Brain pericyte (primary cell): ENCODE measurements at places on chromosomes 6 and 20.

DNA sequence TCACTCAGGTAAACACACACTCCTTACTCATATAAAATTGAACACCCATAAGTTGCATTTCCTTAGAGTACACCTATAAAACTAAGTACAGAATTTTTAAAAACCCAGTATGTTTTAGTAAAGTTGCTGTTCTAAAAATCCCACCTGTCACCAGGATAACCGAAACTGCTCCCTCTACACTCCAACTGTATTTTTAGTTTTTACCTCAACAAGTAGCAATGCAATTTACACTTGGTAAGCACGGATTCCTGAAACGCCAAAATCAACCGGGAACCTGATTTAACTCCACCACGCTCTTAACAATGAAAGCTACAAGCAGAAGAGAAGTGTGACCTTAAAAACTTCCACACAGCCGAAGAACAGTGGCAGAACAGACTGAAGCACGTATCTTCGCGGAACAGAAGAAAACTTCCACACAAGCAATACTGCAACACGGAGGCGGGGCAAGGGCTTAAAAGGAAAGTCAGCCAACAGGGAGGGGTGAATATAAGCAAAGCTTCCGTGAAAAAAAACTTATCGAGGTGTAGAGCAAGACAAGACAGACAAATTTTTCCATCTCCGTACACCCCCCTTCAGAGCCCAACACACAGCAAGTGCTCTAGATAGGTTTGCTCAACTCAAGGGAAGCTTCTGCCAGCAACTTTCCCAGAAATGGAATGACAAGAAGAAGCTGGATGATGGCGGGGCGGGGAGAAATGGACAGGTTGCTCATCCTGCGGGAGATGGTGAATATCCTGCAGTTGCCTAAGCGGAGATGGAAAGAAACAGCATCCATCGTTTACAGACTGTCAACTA lies 1.4 kb downstream of the STAU1 start:
- peak; percentile 4 for DNase-seq

DNA sequence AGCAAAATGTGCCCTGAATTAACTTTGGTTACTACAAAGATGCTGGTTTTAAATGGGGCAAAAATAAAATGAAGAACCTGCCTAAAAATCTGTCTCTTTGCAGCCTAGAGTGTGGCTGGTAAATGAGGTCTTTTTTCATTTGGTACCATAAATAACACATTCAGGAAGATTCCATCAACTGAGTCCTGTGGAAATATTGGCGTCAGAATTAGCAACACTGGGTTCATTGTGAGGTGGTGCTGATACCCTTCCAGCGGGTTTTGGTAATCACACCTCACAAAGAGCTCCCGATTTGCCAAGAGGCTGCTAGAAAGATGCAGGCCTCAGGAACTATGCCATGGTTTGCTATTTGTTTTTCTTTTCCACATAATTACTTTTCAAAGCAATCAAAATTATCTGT lies 55.3 kb downstream of the FAM50B start:
- DNase-seq = no peak

GRCh38 chr6:42453654-42454427 lies 2.1 kb upstream of the TRERF1 start:
- DNase-seq = no peak

DNA sequence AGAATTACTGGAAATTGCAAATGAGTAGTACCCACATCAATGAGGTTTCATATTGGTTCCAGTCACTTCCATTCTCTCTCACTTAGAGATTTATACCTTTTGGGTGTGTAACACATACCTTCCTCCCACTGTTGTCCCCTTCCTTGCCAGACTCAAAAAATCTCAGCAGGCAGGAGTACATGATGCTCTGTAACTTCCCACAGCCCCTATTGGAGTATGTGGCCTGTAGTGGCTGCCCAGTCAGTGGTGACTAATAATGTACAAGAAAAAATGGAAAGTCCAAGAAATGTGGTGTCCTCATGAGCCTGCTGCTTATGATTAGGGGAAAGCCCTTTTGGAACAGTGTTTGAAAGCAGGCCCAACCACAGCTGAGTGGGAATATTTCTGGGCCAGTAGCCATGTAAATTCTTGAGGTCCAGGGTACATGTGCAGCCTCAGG lies 312.0 kb downstream of the ZFAND3 start:
- peak; percentile 27 for DNase-seq

DNA sequence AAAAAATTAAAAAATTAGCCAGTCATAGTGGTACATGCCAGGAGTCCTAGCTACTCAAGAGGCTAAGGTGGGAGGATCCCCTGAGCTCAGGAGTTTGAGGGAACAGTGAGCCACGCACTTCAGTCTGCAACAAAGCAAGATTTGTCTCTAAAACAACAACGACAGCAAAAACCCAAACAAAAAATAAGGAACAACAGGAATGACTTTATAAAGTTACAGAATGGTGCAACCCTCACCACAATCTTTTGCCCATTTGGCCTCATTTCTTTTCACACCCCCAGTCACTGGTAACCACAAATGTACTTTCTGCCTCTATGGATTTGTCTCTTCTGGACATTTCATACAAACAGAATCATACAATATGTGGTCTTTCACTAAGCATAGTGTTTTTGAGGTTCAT lies 16.7 kb upstream of the ZFAND3 start:
- DNase-seq = no peak

- DNase-seq = no peak
Measured at GRCh38 chr20:49275216-49275615, 2.6 kb downstream of the ZNFX1 start.

- DNase-seq = no peak
Measured at GRCh38 chr20:51955756-51956155, 153.4 kb upstream of the SALL4 start.

GRCh38 chr20:56453352-56453751 lies 15.1 kb upstream of the RTF2 start:
- no peak for DNase-seq

DNA sequence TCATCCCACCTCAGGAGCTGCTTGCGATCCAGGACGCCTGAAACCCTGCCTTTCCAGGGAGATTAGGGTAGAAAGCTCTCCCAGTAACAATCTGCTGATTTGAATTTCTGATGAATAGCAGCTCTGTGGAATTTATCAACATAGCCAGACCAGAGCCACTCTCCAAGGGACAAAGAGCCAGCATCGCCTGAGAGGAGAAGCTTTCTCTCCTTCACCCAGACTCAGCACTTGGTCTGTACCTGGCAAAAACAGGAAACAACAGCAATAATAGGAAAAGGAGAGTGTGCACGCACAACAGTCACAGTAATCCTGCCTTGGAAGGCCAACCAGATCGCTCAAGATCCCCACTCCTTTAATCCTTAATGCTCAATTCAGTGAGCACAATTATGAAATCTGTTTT lies 22.3 kb upstream of the ROS1 start:
- no peak for DNase-seq

DNA sequence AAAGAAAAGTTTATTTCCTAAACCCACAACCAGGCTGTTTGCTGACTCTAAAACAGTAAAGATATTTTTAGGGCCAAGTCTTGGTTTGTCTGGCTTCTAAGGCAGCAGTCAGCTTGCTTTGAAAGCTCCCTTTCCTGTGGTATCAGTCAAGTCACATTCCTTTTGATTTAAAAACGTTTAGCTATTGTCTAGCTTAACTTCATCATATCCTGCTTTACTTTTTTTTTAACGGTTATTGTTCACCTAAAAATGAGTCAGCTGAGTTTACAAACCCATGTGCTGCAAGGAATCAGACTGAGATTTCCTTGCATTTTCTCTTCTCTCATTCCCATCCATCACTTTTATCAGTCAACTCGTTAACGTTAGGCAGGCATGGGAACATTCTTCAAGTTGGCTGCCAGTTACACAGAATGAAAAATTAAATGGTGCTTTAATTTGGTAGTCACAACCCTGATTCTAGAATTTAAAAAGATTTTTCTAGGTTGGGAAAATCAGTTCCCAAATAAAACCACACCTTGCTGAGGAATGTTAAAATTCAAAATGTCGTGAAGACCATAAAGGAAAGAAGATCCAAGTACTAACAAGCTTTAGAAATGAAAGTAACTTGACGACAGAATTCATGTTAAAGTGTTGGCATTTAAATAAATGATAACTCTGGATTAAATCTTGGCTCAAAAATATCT lies 45.9 kb downstream of the ELOVL5 start:
- DNase-seq = no peak

DNA sequence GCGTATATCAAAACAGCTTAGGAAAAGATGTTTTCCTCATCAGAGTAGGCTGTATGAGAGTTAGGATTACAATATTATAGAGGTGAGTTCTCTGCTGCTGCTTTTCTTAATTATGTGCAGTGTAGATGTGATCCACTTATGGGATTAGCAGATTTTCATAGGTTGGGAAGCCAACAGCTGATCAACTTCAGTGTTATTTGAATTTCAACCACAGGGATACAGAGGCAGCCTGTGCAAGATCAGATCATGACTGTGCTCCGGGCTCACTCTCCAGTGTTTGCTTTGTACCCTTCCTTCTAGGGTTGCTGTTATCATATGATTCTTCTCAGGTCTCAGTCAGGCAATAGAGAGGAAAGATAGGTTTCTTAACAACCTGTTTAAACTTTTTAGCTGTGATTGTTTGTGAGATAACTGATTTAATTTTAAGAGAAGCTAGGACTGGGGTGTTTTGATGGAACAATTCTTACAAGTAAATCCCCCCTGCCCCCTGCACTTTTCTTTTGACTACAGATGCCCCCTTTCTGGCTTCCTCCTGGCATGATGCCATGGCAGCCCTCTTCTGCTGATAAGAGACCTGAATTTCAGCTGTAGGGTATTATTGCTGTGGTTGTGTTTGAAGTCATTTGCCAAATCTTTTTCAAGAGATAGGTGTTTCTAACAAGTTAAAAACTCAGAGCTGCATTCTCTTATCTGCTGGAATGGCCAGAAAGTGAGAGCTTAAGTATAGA lies 8.5 kb downstream of the RNF8 start:
- no peak for DNase-seq

DNA sequence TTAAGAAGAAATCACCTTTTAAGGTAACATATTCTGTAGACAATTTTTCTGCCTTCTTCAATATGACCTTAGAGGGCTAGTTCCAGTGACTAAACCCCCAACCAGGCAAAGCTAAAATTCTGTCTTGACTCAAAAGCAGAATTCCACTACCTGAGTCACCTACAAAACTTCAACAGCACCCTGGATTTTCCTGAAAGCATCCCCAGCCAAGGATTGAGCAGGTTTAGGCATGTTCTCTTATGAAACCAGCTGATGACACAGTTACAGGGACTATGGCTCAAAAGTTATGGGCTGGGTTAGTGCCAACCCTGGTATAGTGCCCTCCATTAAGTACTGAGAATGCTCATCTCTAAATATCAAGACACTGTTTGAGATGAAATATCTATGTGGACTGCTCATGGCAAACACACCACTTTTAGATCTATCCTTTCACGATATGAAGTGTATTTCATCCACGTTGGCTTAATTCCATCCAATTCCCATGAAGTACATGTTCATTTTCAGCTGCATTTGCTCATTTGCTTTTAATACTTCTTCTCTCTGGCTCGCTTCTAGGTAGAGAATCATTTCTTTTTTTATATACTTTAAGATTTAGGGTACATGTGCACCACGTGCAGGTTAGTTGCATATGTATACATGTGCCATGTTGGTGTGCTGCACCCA lies 53.6 kb upstream of the TNFAIP3 start:
- DNase-seq = no peak

DNA sequence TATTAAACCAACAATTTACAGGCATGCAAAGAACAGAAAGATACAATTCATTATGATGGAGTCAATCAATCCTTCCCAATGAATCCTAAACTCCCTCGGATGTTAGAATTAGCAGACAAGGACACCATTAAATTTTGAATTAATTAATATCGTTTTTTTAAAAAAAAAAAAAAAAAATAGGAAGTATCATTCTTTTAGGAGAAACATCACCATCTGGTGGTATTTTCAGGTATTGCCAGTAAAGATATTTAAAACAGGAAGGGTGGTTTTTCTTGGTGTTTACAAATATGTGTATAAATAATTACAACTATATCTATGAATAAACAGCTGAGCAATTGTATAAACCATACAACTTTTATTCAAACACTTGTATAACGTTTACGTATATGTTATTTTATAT lies 564.4 kb downstream of the HAO1 start:
- DNase-seq = no peak

DNA sequence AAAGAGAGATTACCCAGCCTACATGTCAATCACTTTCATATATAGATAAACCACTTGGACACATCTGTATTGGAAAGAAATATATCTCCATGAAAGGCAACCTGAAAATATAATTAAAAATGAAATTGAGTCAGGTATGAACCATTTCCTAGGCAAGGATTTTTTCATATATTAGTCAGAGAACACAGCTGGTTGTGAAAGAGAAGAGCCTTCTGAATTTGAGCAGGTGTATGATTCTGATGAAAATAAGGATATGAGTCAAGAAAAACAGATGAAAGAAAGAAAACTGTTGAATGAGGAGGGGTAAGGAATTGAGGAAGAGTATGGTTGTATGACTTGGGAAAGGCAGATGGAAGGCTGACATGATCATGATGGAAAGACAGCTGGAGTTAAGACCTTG lies 441.1 kb downstream of the HAO1 start:
- DNase-seq = no peak

DNA sequence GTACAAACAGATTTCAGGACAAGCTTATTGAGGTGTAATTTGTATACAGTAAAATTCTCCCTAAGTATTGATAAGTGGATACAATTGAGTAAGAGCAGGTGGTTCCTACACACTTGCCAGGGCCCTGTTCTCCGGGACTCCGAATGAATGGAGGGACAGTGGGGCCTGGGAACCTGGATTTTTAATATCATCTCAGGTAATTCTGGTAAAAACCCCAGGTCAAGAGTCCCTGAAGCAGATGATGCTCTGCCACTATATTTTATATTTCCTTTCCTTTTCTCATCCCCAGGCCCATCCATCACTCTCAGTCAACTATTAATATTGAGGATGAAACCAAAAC lies 104.9 kb downstream of the FYN start:
- no peak for DNase-seq
